ENCODE measurements at places on chromosomes 16 and 17.

- DNase-seq, result no peak
Observed at GRCh38 chr17:17403899-17404576, 72.8 kb upstream of the MED9 start.

- DNase-seq, result no peak
Observed at GRCh38 chr17:27567563-27567859, 63.5 kb upstream of the LGALS9 start.

- no peak for DNase-seq
Observed at GRCh38 chr17:1470755-1471462, 14.9 kb upstream of the CRK start.

GRCh38 chr17:55210292-55210691, 54.5 kb upstream of the HLF start:
- no peak for DNase-seq

DNA sequence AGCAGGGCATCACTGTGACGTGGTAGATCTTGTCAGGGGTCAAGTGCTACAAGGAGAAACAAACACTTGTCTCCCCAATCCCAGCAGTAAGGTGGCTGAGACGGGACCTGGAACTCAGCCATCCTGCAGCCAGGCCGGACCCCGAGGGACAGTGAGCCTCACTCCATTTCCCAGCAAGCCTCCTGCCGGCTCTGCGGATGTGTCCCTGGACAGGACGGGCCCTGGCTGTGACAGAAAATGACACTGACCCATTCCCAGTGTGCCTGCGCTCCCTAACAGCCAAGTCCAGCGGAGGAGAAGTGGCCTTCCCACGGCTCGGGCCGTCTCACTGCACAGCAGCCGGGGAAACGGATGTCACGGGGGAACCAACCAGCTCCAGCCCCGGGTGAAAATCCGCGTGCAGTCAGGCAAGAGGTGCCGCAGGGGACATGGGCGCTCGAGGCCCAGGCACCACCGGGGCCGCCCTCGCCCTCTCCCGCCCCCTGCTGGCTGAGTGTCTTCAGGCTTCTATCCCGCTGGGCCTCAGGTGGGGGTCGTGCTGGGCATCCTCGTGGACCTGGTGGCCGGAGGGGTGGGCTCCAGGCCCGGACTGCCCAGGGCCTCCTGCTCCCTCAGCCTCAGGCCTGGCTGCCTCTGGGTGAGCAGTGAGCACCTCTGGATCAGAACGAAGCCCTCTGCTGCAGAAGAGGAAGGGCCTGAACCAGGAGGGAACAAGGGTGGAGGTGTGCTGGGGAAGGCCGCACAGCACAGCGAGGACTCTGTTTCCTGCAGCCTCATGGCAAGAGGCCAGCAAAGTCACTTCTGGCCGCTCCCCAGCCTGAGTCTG, 6.7 kb downstream of the HAGHL start:
- DNase-seq, result no peak

DNA sequence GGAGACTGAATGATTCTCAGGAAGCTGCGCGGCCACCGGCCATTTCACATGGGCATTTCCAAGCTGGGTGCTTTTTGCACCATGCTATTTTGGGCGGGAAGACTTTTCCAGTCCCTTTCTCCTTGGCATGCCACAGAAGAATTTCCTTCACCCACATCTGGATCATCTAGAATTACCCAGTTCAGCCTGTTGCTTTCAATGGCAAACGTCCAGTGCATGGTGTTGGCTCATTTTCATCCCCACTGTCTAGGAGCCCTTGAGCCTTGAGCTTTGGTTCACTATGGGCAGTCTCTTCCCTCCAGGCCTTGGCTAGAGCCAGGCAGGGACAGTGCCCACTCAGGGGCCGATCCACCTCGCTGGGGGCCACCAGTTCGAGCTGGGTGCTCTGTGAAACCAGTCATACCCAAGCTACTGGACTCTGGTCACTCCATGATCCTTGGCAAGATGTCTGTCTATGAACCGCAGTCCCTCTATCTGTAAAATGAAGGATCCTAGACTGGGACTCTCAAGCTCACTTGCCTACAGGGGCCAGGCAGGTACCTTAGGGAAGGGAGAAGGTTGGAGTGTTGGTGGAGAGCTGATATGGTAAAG, 71.1 kb downstream of the CYLD start:
- DNase-seq, result no peak

DNA sequence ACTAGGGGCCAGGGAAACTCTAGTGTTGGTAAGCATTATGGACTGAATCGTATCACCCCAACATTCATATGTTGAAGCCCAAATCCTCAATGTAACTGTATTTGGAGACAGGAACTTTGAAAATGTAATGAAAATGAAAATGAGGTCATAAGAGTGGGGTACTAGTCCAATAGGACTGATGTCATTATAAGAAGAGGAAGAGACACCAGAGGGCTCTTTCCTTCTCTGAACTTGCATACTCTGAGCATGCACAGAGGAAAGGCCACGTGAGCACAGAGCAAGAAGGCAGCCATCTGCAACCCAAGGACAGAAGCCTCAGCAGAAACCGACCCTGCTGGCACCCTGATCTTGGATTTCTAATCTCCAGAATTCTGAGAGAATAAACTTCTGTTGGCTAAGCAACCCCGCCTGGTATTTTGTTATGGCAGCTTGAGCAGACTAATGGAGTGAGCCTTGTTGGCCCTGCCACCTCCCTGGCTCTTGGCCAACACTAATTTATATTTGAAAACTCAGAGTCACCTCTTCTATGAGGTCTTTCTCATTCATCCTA, 273.4 kb downstream of the NTN1 start:
- DNase-seq, result no peak

GRCh38 chr17:72879877-72880276, 212.6 kb downstream of the SLC39A11 start:
- no peak for DNase-seq

DNA sequence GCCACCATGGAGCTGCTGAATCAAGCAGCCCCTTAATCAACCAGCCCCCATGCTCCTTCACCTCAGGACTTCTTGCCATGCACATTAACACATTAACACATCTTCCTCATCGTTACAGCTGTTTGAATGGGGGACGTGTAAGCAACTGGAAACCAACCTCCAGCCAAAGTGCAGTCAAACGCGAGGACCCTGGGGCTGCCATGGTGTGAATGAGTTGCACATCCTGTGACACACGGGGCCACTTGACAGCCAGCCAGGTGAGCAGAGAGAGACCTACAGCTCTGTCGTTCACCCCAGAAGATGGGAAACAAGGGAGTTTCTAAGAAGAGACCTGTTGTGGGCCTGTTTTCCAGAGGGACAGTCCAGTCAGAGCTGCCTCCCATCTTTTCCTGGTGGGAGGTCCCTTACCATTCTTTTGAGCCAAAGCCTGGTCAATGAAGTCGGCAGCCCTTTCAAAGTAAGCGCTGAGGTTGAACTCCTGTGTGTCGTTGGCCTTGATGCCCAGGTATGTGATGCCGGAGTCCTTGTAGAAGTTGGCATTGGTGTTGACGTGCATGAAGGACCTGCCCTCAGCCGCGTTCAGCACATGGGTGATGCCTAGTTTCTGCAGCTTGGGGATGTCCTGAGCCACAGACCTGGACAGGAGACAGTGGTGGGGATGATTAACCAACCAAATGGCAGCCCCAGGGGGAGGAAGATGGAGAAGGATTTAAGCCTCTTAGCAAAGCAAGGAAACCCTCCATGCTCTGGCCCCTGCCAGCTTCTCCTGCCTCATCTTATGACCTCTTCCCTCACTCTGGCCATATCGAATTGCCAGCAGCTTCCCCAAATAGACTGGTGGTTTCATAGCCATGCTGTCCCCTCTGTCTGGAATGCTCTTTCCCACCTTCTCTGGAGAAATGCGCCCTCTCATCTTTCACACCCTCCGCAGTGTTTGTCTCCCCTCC, 4.2 kb downstream of the DUSP3 start:
- DNase-seq, result no peak

- DNase-seq, result no peak
Observed at GRCh38 chr17:46851029-46851741, at the start of gene WNT9B. WNT9B (plus strand) TSS chr17:46851583; CDS start chr17:46851639, 56 bp downstream.

DNA sequence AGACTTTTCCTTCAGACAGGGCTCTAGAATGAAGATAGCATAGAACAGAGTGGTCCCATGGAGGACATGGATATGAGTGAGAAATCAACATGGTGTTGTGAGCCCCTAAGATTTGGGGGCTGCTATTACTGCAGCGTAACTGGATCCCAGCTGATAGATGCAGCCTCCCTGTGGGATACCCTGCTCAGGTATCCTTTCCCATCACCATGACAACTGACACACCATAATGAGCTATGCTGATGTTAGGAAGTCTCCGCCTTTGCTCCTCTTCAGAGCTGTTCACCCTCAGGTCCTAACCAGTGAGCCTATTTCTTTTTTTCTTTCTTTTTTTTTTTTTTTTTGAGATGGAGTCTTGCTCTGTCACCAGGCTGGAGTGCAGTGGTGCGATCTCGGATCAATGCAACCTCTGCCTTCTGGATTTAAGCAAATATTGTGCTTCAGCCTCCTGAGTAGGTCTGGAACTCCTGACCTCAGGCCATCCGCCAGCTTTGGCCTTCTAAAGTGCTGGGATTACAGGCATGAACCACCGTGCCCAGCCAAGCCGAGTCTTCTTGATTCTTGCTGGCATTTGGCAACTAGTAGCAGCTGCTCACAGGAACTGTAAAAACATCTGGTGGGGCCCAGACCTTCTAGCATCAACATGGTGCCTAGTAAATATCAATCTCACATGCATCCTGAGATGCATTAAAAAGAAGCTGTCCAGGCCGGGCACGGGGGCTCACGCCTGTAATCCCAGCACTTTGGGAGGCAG, 17.1 kb downstream of the STX4 start:
- DNase-seq, result no peak

DNA sequence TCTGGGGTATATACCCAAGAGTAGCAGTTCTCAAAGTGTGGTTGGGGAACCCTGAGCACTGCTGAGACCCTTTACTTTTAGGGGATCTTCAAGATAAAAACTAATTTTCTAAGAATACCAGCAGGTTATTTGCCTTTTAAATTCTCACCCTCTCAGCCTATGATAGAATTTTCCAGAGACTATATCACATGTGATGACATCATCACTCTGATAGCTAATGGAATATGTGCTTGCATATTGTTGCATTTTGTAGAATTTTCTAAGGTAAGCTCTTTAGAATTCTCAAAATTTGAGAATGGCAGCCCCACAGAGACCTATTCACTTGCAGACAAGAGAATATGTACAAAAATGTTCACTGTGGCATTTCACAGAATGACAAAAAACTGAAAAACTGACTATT, 181.1 kb downstream of the MYO1D start:
- DNase-seq, result no peak

DNA sequence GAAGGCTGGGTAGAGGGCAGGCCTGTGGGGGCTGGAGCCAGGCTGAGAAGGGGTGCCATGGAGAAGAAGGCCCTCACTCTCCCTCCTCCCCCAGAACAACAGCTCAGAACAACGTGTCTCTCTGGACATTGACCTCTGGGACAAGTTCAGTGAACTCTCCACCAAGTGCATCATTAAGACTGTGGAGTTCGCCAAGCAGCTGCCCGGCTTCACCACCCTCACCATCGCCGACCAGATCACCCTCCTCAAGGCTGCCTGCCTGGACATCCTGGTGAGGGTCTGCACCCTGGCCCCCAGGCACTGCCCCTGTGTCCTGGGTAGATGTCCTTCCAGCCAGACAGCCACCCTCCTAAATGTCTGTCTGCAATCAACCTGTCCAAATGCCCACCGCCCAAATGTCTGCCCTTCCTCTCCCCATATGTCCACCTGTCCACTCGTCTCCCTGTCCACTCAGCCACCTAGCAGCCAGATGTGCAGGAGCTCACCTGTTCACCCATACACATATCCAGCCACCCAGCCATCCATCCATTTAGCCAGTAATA, 12.2 kb downstream of the GJD3 start:
- no peak for DNase-seq

GRCh38 chr17:43671031-43671692, 9.4 kb upstream of the MEOX1 start:
- no peak for DNase-seq

GRCh38 chr16:2064368-2064945, 16.7 kb downstream of the TSC2 start:
- no peak for DNase-seq

All from stimulated activated CD8-positive, alpha-beta memory T cell treated with anti-CD3 and anti-CD28 coated beads, Interleukin-2, amount 100 ng/mL, for 48 hours (primary cell).